ENCODE measurements at places on chromosomes 16 and 17.

GRCh38 chr16:67481561-67482232, 740 bp upstream of the ATP6V0D1 start:
- DNase-seq = no peak

DNA sequence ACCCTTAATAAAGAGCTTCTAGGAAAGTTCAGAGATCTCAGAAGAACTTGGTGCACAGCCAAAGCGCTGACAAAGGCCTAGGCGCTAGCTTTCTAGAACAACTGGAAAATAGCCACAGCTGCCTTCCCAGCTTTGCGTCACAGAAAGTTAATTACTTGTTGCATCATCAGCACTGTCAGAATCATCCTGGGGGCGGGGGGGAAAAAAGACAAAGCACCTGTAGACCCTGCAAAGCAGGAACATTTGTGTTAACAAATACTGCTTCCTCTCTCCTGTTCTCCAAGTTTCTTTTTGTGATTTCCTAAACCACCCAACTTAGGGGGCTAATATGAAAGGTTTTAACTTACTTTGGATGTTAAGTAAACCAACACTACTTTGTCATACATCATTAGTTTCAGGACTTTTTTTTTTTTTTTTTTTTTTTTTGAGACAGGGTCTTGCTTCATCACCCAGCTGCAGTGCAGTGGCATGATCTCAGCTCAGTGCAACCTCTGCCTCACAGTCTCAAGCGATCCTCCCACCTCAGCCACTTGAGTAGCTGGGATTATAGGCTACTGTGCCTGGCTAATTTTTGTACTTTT, 4.8 kb upstream of the AARSD1 start:
- DNase-seq = no peak

GRCh38 chr16:57612494-57612893, 15.9 kb upstream of the ADGRG1 start:
- no peak for DNase-seq

DNA sequence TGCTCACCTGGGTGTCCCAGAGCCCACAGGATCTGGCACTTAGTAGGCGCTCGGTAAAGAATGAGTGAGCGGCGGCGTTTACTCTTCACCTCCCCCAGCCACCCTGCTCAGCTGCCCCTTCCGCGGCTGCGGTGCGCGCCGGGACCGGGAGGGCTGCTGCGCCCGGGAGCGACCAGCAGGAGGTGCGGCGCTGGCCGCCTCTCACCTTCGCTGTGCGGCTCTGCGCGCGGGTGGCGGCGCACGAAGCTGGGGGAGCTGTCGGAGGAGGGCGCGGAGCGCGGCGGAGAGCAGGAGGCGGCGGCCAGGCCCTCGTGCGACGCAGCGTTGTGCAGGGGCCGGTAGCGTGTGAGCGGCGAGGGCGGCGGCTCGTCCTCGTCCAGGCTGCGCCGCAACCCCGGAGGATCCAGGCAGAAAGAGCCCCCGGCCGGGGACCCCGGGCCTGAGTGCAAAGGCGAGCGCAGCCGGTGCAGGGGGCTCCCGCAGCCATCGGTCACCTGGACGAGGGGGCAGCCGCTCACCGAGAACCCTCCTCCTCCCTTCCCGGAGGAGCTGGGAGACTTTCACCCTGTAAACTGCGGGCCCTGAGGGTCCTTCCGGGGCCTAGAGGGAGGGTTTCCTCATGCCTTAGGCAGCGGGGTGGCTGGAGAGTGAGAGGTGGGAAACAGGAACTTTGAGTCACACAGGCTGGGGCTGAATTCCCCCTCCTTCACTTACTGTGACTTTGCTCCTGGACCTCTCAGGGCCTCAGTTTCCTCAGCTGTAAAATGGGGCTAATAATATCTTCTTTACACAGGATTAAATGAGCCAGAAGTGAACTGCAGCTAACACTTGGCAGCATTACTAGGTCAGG, 12.5 kb downstream of the SAMD14 start:
- peak; percentile 35 for DNase-seq

DNA sequence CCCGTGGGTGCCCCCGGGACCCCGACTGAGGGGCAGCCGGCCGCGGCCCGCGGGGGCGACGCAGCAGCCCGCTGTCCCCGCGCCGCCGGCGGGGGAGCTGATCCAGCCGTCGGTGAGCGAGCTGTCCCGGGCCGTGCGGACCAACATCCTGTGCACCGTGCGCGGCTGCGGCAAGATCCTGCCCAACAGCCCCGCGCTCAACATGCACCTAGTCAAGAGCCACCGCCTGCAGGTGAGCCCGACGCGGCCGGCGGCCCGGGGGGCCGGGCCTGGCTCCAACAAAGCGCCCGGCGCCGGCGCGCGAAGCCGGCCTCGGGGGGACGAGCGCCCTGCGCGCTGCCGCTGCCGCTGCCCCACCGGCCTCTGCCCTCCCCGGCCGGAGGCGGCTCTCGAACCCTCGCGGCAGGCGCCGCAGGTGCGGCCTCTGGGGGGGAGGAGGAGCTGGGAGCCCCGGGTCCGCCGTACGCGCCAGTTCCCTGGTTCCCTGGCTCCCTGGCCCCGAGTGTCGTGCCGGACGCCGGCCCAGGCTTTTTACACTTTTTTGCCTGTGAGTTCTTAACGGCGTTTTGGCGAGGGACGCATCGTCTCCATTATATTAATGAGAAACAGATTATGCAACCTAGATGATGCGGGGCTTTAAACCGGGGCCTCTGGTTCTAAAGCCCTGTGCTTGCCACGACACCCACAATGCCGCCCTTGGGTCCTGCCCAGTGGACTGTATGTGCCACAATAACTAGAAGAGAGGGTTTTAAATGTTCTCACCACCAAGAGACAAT, 521 bp downstream of the ATMIN start:
- no peak for DNase-seq

- DNase-seq = no peak
Measured at GRCh38 chr17:79618383-79619067, 7.7 kb upstream of the RBFOX3 start.

DNA sequence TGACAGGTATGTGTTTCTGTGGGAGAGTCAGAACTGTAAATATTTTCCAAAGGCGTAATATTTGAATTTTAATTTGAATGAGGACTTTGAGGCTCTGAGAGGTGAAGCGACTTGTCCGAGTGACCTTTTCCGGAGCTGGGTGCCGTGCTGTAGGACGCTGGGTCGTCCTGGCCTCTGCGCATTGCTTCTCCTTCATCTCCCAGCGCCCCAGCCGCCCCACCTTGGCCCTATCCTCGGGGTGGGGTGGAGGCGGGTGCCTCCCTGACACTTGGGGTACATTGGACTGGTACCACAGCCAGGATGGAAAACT, 147.8 kb downstream of the SPECC1 start:
- no peak for DNase-seq

All from stimulated activated CD8-positive, alpha-beta memory T cell treated with anti-CD3 and anti-CD28 coated beads, Interleukin-7, amount 100 ng/mL, for 1 hour (primary cell).